NCI-H2107 (cell line): ENCODE measurements at places on chromosomes 16 and 17.

GRCh38 chr16:11232852-11233726, 22.9 kb downstream of the SOCS1 start:
- DNase-seq, result no peak

DNA sequence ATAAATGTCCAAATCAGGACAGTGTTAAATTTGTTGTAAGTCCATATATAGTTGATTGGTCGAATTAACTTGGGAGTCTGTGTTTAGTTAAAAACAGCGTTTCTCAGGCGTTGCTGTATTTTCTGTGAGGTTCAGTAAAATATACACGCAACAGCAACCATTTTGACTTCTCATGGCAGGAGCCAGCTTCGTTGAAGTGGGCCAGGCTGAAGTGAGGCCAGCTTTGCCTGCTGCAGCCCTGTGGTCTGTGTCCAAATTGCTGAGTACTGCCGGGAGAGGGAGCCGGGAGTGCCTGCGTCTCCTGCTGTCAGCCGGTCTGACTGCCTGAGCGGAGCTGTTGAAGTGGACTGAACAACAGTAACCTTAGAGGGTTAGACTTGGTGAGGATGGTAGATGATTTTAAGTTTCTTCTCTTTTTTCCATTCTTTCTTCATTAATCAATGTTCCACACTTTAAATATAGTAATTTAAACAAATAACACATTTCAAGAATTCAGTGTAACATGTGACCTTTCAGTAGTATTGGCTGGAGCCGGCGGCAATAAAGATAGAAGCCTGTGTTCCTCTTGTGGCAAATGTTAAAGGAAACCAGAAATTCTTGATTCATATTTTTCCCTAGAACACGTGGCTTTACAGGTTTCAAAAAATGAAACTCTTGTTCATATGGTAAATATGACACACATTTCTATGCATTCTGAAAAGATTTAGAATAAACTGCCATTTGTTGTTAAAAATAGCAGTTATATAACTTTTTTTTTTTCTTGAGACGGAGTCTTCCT, 37.0 kb upstream of the ZNF750 start:
- DNase-seq, result peak; percentile 65

- no peak for DNase-seq
Observed at GRCh38 chr17:41682631-41683030, 6.1 kb upstream of the EIF1 start.

DNA sequence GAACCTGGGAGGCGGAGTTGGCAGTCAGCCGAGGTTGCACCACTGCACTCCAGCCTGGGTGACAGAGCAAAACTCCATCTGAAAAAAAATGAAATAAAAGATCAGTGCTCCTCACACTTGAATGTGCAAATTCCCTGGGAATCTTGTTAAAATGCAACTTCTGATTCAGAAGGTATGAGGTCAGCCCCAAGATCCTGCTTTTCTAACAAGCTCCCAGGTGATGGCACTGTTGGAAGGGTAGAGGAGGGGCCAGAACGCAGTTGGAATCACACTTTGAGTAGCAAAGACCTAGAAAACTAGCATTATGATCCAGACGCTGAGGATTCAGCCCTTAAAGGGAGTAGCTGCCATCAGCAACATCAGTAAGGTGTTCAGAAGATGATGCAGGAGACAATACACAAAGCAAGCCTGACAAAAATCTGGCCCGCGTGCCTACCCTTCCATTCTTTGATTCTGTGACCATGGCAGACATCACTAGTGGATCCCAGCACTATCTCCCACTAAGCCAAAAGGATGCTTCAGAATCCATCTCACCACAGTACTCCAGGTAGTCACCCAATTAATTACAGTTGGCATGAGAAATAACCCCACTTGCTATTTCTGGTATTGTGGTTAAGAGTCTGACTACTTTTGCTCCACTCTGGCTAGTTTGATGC, 33.1 kb upstream of the MEIOC start:
- DNase-seq, result no peak

DNA sequence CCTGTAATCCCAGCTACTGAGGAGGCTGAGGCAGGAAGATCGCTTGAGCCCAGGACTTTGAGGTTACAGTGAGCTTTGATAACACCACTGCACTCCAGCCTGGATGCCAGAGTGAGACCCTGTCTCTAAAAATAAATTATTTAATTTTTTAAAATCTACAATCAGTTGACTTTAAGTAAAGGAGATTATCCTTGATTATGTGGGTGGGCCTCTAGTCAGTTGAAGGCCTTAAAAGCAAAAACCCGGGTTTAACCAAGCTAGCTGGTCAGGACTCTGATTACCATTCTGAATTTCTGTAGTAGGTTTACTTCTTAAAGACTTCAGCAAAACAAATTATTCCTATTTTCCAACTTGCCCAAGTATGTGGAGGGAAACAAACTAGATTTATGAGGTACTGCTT, 4.4 kb downstream of the RNF157 start:
- no peak for DNase-seq

DNA sequence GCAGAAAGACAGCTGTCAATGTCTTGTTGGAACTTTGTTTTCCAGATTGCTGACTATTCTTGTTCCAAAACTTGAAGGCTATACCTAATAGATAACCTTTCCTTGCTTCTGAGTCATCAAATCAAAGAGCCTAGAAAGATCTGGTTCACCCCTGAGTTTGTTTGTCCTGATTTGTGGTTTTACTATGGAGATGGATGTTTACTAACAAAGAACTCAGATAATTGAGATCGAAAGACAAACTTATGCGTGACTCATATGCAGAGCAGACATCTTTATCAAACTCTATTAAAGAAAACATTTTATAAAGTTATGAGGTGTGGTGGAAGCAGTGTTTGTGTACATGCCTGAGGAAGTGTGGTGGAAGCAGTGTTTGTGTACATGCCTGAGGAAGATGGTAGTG, 311.1 kb upstream of the TBX2 start:
- DNase-seq, result no peak

DNA sequence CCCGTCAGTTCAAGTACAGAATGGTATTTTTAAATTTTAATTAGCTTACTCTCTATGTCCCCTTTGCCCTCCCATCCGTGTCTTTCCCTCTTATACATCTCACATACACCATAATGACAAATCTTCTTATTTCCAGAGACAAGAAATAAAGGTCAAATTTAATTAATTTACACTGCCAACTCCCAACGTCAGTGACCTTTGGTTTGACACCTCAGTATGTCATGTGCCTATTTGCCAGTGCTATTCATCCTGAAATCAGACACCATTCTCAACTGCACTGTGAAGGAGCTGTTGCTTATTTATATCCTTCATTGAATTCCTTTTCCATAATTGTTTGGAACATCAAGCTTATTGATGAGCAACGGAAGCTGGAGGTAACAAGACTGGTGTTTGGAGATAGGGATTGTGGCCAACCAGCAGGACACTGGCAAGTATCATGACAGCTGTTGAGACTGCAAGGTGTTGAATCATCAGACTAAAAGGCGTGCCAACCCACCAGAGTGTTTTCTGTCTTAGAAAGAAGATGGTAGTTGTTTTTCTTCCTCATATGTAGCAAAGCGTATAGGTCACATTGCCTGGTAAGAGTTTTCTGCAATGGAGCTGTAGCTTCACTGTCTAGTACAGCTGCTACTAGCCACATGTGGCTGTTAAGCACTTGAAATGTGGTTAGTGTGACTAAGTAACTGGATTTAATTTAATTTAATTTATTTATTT, 12.5 kb downstream of the CALCOCO2 start:
- no peak for DNase-seq

GRCh38 chr16:18969855-18970240, 13.9 kb upstream of the TMC7 start:
- DNase-seq, result no peak

GRCh38 chr17:66614469-66614868, 220.4 kb upstream of the CACNG5 start:
- DNase-seq, result no peak

GRCh38 chr17:15456972-15457722, 10.3 kb downstream of the CDRT4 start:
- peak; percentile 80 for DNase-seq

- no peak for DNase-seq
Observed at GRCh38 chr17:39598047-39598481, 9.7 kb downstream of the NEUROD2 start.

DNA sequence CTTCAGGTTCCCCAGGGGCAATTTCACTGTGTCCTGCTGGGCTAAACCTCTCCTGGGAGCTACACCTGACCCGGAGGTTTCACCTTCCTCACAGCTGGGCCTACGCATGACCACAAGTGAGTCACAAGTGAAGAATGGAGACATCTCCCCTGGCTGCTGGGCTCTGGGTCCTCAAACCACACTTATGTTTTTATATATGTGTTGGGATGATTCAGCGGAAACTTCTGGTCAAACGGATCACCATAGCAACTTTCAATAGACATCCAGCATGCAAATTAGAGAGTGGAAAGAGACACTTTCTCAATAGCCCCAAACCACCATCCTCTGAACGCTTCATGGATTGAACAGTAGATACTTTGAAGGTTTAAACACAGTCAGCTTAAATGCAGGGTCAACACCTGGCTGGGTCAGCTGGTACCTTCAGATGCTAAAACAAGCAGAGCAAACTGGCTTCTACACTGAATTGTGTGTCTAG, 28.0 kb upstream of the MAF start:
- no peak for DNase-seq

DNA sequence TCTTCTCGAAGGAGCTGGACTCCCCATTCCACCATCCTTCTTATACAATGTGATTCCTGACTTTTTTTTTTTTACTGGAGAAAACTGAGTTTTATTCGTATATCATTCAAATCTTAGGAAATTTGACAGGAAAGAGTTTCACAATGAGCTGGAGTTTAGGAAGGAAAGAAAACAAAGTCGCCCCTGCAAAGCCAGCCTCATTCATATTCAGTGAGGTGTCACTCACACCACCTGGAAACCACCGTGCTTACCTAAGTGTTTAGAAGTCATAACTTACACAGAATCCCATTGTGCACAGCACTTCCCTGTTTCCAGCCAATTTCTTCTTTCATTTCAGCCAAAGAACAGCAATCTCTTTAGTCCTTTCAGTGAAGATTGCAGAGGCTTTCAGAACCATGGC, 90.3 kb upstream of the CHMP6 start:
- DNase-seq, result no peak

- DNase-seq, result no peak
Observed at GRCh38 chr16:9256196-9256595, 164.8 kb downstream of the HAPSTR1 start.

DNA sequence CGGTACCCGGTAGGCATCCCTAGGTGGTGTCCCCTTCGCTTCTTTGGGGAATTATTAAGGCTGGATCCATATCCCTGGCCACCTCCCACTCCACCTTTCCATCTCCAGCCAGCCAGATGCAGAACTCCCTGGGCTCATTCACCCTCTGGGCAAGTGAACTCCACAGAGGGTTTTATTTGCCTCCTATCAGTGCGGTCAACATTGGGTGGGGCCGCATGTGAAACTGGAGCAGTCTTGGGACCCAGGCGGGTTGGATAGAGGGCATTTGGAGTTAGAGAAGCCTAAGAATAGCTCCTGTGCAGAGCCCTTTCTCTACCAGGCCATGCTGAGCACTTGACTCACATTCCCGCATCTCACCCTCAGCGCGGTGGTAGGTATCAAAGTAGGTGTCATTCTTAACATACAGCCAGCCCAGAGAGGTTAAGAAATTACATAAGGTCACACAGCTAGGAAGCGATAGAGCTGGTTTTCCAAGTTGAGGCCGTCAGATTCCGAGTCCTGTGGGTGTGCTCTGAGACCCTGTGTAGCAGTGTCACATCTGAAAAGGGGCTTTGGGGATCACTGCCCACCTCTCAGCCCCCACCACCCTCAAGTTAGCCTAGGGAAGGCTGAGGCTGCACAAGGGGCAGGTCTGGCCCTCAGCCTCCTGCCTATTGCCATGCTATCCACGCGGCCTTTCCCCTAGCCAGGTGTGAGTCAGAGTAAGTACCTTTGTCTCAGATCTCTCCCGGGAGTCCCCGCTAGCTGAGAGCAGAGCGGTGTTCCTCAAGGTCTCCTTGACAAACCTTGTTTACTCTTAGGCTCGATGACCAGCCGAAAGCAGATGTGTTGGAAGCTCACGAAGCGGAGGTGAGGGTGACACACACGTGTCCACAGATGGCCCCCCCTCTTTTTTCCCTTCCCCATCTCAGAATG, 26.9 kb upstream of the LGALS9 start:
- DNase-seq, result no peak

DNA sequence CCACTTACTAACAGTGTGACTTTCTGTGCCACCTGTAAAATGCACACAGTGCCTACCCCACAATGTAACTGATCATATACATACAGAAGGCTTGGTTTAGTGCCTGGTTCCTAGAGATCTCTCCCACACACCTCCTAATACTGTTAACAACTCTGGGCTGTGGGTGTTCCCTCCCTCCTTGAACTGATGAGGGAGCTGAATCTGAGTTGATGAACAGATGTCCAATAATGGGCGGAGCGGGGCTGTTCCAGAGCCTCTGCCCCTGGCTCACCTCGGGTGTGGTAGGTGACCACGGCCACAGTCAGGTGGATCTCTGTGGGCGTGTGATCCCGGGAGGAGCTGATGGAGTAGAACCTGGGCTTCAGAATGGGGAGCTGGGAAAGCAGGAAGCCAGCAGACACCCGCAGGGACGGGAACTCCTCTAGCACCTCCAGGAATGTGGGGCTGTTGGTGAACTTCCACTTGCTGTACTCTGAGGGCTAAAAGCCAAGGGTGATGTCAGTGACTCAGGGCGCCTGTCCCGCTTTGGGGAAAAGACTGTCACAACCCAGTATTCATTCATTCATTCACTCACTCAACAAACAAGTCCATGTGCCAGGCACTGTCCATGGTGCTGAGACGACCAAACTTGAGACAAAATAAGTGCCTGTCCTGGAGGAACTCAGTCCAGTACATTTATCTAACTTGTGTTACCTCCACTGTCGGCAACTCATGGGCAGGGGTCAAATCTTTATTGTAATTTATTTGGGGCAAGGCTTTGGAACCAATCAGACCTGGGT, 37.6 kb downstream of the NOS2 start:
- DNase-seq, result no peak

DNA sequence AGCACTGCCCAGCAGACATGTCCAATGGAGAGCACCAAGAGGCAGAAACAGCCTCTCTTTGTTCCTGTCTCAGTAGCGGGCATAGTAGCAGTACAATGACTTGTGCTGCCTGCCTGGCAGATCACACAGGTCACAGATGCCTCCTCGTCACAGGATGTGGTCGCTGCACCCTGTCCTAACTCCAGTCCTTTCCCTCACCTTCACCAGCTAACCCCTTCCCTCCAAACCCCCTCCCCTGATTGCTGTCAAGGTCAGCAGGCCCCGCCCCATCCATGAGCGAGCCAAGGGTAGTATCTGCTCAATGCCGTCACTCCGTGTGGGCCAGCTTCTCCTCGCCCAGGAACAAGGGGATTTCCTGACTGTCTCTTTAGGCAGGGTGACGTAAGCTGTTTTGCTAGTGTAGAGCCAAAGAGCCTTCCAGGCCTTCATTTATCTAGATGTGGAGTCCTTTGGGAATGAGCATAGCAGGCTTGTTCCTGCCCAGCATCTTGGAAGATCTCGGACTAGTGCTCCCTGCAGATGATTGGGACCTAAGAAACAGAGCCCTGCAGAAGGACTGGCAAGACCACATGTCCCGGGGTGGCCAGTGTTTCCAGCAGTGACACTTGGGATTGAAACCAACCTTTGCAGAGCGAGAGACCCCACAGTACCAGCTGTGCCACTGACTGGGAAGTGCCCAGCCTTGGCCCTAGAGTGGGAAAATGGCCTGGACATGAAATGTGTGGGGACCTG, 75.9 kb upstream of the TNRC6C start:
- DNase-seq, result no peak
